Cortex of kidney (tissue), 1 donor: ENCODE measurements at places on chromosomes 16 and 17.

DNA sequence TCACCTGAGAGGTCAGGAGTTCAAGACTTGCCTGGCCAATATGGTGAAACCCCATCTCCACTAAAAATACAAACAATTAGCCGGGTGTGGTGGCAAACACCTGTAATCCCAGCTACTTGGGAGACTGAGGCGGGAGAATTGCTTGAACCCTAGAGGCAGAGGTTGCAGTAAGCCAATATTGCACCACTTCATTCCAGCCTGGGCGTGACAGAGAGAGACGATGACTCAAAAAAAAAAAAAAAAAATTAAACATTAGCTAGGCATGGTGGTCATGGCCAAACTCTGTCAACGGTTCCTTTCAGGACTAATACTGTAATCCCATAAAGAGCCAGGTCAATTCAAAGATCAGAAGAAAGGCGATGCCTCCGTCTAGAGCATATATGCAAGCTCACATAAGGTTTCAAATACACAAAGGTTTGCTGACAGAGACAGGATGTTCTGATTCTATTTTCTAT, 2.4 kb downstream of the RNF157 start:
- DNase-seq, result no peak

GRCh38 chr16:24863582-24864437, 18.0 kb downstream of the SLC5A11 start:
- no peak for DNase-seq

GRCh38 chr16:3101018-3101840, 2.1 kb upstream of the ZSCAN10 start:
- no peak for DNase-seq

DNA sequence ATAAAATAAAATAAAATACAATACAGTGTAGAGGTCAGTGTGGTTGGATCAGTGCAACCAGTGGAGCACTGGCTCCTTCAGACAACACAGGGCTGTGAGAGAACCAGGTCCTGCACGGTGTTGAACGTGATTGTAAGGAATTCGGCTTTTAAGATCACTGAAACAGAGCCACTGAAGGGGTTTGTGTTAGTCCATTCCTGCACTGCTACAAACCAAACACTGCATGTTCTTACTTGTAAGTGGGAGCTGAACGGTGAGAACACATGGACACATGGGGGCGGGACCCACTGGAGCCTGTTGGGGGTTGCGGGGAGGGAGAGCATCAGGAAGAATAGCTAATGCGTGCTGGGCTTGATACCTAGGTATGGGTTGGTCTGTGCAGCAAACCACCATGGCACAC, 193.2 kb upstream of the AXIN2 start:
- DNase-seq, result no peak

GRCh38 chr16:15507301-15507958, 73.0 kb downstream of the BMERB1 start:
- no peak for DNase-seq

DNA sequence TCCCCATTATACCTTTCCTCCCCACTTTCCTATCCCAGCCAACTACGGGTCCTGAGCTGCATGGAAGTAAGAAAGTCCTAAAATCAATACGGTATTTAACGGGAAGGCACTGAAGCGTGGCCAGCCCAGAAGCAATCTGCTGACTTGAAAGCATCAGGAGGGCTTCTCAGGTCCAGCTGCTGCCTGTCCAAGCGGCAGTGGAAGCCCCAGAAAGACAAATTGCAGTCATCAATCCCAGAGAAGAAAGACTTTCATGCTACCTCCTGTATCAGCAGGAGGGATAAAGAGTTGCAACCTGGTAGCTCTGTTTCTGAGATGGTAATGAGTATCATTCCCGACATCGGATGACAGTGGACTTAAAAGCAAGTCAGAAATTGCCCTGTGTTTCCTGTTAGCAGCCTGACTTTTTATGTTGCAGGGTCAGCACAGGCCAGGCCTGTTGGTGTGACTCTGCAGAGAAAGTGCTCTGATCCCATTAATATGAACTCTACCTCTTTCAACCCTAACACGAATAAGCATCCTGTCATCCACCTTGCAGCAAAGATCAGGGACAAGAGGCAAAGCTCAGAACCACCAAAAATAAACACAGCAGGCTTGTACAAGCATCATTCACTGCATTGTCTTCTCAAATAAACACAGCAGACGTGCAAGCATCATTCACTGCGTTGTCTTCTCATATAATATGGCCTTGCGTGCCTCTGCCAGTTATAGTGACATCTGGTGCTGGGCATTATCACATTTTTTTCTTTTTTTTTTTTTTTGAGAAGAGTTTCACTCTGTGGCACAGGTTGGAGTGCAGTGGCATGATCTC, 358.6 kb upstream of the CDH11 start:
- no peak for DNase-seq

- no peak for DNase-seq
These were observed 7.1 kb downstream of the XPO6 start for GRCh38 chr16:28204622-28205021.

DNA sequence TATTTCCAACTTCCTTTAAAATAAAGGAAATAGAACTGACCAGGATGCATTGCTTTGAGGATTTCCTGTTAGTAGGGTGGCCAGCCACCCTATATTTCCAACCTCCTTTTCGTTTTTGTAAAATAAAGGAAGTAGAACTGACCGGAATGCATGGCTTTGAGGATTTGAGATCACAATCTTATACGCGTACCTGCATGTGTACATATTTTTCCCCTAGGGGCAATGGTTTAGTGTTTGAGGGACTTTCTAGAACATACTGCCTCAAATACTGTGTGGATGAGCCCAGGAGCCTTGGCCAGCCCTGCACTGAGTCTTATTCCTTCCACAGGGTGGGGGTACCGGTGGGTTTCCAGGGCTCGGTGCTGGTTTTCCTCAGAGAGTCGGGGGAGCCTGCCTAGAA, 25.6 kb downstream of the MAPK8IP3 start:
- DNase-seq, result no peak

DNA sequence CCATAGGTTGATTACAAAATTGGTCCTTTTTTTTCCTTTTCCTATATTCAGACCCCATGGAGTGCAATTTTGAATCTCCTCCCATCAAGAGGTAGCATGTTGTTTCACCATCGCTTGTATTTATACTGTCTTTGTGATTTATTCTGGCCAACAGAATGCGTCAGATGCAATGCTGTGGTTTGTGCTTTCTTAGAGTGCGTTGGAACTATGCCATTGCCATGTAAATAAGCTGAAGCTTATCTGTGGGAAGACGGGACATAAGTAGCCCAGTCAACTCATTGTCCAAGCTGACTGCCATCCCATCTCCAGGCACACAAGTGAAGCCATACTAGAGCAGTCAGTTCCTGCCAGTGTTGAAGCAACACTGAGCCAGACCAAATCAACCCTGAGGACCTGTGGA, 1339.3 kb upstream of the GOT2 start:
- no peak for DNase-seq

DNA sequence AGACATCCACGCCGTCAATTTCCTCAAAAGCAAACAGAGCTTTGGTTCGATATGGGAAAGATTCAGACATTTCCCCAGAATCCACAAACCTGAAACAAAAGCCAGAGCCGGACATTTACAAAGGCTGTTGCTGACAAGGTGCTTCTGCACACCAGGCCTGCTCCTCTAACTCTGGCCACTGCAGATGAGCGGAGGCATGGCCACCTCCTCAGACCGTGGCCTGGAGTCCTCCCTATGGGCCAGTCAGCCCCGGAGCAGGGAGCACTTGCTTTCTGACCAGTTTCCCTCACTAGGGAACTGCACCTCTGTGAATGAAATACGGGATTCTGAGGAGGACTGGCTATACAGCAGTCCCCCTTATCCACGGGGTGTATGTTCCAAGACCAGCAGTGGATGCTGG, 22.3 kb upstream of the TRAP1 start:
- no peak for DNase-seq

GRCh38 chr16:57192146-57192545, 6.0 kb downstream of the RSPRY1 start:
- DNase-seq, result no peak

DNA sequence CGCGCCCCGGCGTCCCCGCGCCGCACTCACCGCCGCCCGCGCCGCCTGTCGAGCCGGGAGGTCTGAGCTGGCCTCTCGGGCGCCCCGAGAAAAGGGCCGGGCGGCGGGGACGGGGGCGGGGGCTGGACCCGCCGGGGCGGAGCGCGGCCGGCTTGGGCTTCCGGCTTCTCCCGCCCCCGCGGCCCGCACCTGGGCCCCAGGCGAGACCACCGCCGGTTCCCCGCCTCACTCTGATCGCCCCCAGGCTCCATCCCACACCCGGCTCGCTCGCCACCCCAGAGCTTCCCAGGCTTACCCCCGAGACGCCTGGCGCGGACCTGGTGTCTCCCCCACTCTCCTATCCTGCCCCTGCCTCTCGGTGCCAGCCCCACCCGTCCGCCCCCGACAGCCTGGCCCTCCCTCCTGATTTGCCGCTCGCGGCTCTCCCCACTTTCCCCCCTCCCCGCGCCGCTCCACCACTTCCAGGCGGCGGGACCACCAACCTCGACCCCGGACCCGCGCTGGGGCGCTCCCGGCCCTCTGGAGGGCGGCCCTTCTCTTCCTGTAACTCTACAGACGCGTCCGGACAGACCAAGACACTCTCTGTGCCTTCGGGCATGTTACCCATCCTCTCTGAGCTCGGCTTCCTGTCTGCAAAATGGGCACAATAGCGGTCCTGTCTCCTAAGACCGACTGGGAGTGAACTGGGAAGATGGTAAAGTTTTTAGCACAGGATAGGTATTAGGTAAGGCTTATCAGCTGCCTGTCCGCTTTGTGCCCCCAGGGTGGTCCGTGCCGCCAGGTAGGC, at the start of gene LITAF:
LITAF (minus strand) TSS at position 64 of the 787 bp plus-strand sequence. CDS start 30,189 bp downstream, outside the sequence.
- no peak for DNase-seq

DNA sequence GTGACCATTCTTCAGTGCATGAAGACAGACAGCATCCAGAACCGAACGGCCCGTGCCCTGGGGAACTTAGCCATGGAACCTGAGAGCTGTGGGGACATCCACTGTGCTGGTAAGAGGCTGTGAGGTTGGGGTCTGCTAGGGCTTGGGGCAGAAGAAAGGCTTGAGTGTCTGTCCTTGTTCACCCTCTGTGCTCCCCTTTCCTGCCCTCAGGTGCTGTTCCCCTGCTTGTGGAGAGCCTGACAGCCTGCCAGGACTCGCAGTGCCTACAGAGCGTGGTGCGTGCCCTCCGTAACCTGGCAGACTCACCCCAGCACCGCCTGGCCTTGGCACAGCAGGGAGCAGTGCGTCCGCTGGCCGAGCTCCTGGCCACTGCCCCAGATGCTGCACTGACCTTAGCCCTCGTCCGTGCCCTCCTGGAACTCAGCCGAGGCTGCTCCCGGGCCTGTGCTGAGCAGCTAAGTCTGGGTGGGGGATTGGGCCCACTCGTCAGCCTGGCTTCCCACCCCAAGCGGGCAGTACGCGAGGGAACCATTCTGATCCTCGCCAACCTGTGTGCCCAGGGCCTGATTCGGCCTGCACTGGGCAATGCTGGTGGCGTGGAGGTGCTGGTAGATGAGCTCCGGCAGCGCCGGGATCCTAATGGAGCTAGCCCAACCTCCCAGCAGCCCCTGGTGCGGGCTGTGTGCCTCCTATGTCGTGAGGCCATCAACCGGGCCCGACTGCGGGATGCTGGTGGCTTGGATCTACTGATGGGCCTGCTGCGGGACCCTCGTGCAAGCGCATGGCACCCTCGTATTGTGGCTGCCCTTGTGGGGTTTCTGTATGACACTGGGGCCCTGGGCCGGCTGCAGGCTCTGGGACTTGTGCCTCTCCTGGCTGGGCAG, 2.9 kb downstream of the ARMC5 start:
- DNase-seq, result no peak

- no peak for DNase-seq
These were observed 142.6 kb downstream of the UTP18 start for GRCh38 chr17:51402899-51403298.

- DNase-seq, result no peak
These were observed 312.2 kb upstream of the MAF start for GRCh38 chr16:79912592-79913310.

- no peak for DNase-seq
These were observed 2.0 kb downstream of the SLC46A1 start for GRCh38 chr17:28404007-28404406.

DNA sequence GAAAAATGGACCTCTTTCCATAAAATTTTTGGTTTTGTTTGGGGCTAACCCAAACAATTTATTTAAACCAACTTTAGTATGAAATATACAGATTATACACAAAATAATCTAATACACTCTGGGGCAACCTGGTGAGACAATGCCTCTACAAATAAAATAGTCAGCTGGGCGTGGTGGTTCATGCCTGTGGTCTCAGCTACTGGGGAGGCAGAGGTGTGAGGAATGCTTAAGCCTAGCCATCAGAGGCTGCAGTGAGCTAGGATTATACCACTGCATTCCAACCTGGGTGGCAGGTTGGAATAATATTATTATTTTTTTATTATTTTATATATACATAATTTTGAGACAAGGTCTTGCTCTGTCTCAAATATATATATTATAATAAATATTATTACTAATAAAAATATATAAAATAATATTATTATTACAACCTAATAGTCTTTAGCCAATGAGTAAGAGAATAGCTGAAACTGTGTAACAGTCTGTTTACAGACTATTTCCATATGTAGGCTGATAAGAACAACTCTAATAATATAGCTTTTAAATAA, 50.5 kb downstream of the GLG1 start:
- DNase-seq, result no peak

- DNase-seq, result no peak
These were observed 35.1 kb upstream of the CREBBP start for GRCh38 chr16:3915426-3916260.

GRCh38 chr16:85913688-85914422, 14.9 kb downstream of the IRF8 start:
- DNase-seq, result no peak

- DNase-seq, result no peak
These were observed 29.3 kb downstream of the MAPT start for GRCh38 chr17:45923511-45924268.

- no peak for DNase-seq
These were observed 5.8 kb upstream of the SPIRE2 start for GRCh38 chr16:89822188-89823086.

- no peak for DNase-seq
These were observed 1.5 kb downstream of the PDF start for GRCh38 chr16:69328854-69329316.

- no peak for DNase-seq
These were observed 908.4 kb downstream of the KCNJ18 start for GRCh38 chr17:22600644-22601298.

DNA sequence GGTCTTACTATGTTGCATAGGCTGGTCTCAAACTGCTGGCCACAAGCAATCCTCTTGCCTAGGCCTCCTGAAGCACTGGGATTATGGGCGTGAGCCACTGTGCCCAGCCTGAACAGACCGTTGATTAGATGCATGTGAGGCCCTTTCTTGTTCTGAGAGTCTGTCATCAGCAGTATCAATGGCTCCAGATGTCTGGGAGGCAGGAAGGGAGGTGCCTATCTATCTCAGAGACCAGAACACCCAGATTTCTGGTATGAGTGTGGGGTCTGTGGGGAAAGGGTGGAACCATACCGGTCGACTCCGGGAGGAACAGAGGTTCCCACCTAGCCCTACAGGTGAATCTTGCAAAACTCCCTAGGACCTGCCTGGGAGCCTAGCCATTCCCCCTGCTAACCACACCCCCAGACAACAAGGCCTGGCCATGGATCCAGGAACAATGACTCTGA, 71.7 kb downstream of the PRKCB start:
- no peak for DNase-seq

GRCh38 chr16:721765-722540, 1.0 kb downstream of the ANTKMT start:
- no peak for DNase-seq

- DNase-seq, result no peak
These were observed 33.1 kb upstream of the ST6GALNAC1 start for GRCh38 chr17:76676629-76677028.
